CD8-positive, alpha-beta T cell (primary cell): ENCODE measurements at places on chromosomes 6 and 20.

GRCh38 chr6:161503570-161503969 lies 229.7 kb upstream of the AGPAT4 start:
- DNase-seq, result no peak

DNA sequence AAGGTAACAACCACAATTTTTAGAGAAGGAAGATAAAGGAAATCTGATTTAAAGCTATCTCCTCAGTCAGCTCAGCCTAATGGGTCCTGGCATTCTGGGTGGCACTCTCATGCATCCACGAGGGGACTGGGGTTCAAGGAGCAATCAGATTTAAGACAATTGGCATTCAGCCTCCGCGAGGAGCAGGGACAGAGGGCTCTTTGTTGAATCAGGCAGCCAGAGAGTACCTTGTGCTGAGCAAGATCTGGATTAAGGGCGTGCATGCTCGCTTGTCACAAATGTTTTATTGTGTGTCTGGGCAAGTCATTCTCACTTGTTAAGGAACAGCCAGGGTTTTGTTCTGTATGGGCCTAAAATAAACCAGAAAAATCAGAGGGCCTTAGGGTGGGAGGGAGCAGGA lies 475.3 kb upstream of the NRSN1 start:
- DNase-seq, result no peak

- DNase-seq, result no peak
Measured at GRCh38 chr6:156309017-156309416, 468.2 kb upstream of the ARID1B start.

- no peak for DNase-seq
Measured at GRCh38 chr20:33570743-33571142, 80.8 kb downstream of the CBFA2T2 start.

GRCh38 chr6:10957414-10957886 lies 70.6 kb downstream of the SYCP2L start:
- DNase-seq, result no peak

DNA sequence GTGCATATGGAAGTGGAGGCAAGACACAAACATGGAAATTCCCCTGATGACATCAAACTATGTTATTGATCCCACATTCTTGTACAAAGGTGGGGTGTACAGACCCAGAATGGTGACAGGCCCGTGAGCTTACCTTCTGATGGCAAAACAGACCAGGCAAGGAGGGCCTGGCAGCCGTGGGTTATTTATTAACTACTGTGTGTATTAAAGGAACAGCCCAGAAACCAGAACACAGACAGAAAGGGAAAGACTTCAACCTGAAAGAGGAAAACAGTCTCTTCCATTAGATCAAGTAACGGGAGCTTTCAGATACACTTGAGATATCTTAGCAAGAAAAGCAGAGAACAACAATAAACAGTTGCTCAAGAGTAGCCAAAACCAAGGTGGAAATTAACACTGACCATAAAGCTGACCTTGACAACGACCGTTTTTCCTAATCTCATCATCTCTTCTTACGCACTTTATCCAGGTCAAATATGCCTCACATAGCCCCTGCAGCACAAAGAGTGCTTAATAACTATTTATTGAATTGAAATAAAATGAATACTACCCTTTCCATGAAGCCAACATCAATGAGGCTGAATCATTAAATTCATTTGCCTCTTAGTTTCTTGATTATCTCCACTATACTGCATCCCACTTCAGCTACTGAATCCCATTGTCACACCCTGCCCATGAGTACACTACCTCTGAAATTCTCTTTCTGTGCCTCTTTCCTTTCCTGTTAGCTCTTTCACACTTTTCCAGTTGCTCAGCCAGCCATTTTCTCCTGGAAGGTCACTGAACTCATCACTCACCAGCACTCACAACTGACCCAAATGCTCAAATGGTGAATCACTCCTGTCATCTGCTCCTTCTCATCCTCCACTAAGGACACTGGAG lies 67.4 kb downstream of the MOXD1 start:
- DNase-seq, result no peak

DNA sequence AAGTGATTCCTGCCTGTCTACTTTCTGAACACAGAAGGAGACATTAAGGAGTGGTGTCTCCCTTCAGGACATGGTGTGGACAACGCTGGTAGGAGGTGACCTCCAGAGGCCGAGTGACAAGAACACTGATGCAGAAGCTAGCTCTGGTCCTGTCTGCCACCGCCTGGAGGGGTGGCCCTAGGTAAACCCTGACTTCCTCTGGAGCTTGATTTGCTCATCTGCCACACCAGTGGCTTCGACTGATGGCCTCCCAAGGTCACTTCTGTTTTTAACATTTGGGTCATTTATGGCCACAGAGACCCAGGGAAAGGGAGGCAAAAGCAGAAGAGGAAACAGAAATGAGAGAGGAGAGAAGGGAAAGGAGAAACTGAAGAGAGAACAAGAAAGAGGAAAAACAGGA lies 49.4 kb upstream of the SLC22A23 start:
- DNase-seq, result no peak

- no peak for DNase-seq
Measured at GRCh38 chr20:60477958-60478357, 519.7 kb downstream of the CDH26 start.

DNA sequence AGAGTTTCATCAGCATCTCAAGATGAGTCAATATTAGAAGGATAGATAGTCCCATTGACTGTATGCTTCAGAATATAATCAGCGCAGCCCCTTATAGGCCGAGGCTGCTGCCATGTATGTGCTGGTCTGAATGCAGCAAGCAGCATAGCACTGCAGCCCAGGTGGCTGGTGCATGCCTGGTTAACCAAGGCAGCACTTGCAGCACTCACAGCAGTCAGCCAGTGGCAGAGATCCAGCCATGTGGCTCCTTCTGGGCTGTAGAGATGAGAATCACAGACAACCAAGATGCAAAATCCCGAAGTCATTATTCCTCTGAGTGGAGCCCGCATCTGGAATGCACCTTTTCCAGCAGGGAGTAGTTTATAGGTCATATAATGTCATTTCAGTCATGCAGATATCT lies 251.9 kb downstream of the UST start:
- DNase-seq, result no peak

DNA sequence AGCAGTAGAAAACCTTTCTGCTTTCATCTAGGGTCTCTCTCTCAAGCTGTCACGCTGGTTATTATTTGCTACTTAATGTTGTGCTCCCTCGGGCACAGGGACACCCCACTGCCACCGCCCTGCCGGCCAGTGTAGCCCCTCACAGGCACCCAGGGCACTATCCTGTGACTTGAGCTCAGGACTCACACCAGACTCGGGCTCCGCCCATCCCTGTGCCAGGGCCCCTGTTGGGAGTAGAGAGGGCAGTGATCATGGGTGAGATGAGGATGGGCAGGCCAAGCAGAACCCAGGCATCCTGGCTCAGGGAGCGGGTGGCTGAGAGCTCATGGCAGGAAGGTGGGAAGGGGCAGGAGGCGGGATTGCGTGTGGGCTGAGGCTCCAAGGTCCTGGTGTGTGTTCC lies 371.9 kb downstream of the ZFAND3 start:
- no peak for DNase-seq

- no peak for DNase-seq
Measured at GRCh38 chr6:314377-314776, 22.1 kb downstream of the DUSP22 start.

GRCh38 chr6:154969796-154970195 lies 25.3 kb upstream of the TIAM2 start:
- no peak for DNase-seq

- peak; percentile 1 for DNase-seq
Measured at GRCh38 chr6:147204060-147204785, at the start of gene STXBP5. TSS of gene STXBP5 (plus strand) at chr6:147204417. CDS start at chr6:147204533, 116 bp downstream.

- no peak for DNase-seq
Measured at GRCh38 chr6:72418495-72418894, 203.4 kb upstream of the KCNQ5 start.

DNA sequence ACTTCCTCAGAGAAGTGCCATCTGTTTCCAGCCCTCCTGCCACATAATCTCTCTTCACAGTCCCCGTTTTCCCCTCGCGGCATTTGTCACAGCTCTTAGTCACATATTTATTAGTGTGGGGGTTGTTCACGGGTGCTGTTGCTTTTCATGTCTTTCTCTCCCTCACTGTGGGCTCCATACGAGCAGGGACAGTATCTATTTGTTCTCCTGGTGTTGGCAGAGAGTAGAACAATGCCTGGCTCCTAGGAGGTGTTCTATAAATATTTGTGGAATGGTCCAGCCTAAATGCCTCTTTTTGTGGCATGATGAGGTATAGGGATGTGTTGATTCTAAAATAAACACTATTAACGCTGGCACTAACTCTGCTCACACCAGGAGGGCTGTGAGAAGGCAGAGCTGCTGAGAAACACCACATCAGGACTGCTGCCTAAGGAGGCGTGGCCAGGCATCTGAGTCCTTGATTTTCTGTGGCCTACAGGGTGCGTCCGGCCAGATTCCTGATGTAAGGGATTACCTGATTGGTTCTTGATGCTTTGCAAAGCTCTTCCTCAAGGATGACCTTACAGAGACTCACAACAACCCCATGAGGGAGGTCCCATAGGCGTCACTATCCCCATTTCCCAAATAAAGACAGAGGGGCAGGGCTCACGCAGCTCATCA lies 219.8 kb upstream of the ARID1B start:
- no peak for DNase-seq

DNA sequence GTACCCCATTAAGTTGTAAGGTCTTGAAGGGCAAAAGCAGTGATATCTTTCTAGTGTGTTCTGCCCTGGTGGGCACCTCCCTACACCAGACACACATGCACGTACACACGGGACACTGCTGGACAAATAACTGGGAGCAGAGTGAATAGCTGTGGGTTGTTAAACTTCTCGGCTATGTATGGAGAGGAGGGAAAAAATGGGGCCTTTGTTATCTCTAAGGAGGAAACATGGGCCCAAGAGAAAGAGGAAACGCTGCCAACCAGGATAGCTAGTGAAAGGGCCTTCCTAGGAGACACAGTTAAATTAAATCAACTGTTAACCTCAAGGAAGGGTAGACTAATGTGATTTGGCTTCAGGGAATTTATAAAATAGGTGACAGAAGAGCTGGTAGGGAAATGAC lies 169.7 kb downstream of the MYLK4 start:
- DNase-seq, result no peak

DNA sequence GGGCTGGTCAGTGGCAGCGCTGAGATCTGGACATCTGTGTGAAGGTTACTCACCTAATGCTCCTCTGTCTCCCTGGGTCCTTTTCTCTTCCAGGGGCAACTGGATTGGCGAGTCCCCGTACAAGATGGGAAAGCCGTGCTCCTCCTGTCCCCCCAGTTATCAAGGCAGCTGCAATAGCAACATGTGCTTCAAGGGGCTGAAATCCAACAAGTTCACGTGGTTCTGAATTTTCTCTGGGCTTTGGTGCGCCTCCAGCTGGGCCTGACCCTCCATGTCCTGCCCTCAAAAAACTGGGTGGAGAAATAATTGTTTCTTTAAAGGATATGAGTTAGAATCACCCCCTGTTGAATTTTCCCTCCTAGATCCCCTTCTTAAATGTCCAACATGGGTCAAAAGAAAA lies 4.9 kb upstream of the HNF4A start:
- no peak for DNase-seq

- DNase-seq, result no peak
Measured at GRCh38 chr20:25282034-25282781, 34.3 kb downstream of the PYGB start.

GRCh38 chr6:90695316-90695715 lies 108.4 kb upstream of the MAP3K7 start:
- no peak for DNase-seq

- no peak for DNase-seq
Measured at GRCh38 chr6:89314692-89315091, 407 bp downstream of the GABRR2 start.

- no peak for DNase-seq
Measured at GRCh38 chr6:136466777-136467176, 83.4 kb downstream of the MAP7 start.

DNA sequence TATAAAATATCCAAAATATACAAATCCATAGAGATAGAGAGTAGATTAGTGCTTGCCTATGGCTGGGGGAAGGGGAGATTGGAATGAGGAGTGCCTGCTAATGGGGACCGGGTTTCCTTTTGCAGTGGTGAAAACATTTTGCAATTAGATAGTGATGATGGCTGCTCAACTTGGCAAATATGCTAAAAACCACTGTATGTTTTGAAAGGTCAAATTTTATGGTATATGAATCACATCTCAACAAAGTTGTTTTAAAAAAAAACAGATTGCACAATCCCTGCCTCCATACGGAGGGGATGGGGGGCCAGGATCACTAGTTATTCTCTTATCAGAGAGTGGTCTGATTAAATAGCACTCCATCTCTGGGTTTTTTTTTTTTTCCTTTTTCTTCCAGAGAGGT lies 76.9 kb upstream of the RIPOR2 start:
- no peak for DNase-seq

- DNase-seq, result no peak
Measured at GRCh38 chr6:52663120-52663935, 7.6 kb upstream of the TMEM14A start.

DNA sequence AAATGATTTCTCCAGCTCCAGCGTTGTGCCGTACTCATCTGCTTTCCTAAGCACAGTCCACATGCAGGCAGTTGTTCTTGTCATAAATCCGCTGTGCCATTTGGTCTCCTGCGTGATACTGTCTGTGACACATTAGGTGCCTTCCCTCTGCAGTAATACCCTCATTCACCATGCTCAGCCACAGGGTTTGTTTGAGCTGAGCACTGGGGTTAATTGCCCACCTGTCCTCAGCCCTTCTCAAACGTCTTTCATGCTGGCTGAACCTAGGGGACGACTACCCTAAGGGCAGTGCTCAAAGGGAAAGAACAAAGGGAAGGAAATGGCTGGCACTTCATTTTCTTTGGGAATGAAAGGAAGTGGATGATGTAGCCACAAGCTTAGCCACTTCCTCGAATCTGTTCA lies 64.2 kb upstream of the MYLIP start:
- DNase-seq, result no peak

DNA sequence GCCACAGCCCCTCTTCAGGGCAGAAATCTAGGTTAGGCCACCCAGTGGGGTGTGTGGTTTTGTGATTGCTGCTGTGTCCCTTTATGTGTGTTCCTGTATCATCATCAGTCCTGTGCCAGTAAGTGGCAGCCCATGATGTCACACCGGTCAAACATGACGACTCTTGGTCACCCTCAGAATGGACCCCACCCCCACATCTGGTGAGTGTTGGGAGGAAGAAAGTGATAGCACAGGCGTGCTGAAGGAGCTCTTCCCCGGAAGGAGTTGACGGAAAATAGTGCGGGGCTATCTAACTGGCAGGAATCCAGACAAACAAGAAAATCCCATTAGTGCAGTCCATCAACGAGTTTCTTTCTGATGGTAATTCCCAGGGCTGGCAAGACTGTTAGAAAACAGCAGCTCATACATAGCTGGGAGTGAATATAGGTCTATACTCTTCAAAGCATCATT lies 33.4 kb upstream of the IL17A start:
- DNase-seq, result no peak

GRCh38 chr20:13336308-13337089 lies 115.4 kb downstream of the ISM1 start:
- DNase-seq, result no peak

DNA sequence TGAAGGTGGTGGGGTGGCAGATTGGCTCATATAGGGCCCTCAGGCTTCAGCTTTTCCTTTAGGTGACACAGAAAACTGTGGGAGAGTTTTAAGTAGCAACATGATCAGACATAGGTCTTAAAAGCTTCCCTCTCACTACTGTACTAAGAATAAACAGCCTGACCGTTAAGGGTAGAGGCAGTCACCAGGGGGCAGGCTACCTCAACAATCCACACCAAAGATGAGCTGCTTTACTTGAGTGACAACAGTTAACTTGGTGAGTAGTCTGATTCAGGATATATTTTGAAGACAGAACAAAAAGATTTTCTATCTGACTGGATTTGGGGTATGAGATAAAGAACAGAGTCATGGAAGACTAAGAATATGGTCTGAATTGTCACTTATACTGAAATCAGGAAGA lies 193.1 kb upstream of the SHLD1 start:
- DNase-seq, result peak; percentile 57

- no peak for DNase-seq
Measured at GRCh38 chr20:17678295-17678694, 3.7 kb downstream of the RRBP1 start.
